ENCODE measurements at places on chromosomes 7 and 10. TPM values are rescaled to one million over a fixed set of nuclear protein-coding genes. Genes with fewer than 3 reads are reported as not detected.

GRCh38 chr7:7228967-7229366 is 46.6 kb downstream of the C1GALT1 start:
- DNase-seq = no peak

DNA sequence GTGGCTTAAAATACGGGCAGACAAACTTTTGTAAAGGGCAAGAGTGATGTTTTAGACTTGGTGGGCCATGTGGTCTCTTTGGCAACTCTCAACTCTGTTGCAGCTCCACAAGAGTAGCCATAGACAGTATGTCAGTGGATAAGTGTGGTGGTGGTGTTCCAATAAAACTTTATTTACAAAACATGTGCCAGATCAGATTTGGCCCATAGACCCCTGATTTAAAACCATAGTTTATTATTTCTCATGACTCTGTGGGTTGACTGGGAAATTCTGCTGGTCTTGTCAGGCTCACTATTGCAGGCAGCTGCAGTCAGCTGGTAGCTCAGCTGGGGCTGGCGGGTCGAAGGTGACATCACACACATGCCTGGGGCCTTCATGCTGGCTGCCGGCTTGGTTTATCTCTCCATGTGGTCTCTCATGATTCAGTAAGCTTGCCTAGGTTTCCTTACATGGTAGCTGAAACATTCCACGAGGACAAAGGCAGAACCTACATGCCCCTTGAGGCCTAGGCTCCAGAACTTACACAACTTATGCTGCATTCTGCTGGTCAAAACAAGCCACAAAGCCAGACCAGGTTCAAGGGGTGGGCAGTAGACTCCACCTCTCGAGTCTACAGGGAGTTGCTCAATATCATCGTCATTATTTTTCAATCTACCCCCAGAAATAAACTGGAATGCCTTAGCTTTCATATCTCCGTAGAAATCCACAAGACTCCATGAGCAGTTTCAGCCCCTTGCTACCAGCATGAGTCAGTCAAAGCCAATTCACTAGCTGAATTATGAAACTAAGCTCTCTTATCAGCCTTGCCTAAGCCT is 245.7 kb downstream of the WDR11 start:
- DNase-seq = peak; percentile 74

GRCh38 chr7:147915781-147916180 is 674.8 kb upstream of the C7orf33 start:
- DNase-seq = no peak

DNA sequence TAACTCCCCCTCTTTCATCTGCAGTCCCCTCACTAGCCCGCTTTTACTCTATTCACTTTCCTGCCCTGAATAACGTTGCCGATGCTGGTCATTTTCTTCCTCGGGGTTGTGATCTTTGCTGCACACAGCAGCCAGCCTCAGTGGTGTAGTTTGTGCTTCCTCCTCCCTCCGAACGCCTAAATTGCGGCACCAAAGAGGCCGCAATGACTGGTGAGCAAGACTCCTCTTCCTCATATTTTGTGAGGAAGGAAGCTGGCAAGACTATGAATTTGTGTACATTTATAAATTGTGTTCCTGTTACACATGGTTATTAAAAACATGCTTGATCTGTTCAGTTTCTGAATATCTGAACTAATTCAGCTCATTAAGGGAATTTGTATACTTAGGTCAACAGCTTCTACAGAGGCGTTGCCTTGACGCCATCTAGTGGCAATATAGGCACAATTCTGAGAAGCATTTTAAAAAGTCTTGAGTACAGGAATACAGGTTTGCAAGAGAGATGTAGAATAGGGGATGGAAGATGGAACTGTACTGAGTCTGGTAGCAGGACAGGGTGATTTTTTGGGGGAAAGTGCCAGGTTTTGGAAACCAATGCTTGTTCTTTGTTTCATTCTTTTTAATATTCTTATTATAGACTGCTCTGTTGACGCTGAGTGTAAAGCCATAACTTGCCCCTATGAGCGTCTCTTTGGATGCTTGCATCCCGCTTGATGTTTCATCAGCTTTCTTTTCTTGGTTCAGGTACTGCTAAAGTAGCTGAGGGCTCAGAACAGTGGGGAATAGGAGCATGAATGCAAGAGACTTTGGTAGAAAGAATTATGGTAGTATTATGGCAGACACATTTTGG is 4.1 kb upstream of the TAS2R5 start:
- DNase-seq = no peak

FKBP6 gene
- 0.13 TPM for total RNA-seq

VAX1 gene
- total RNA-seq = not detected

Measured in kidney (tissue), 22 donors.